Ascending aorta (tissue), 2 donors: ENCODE measurements at places on chromosomes 11 and 22.

GRCh38 chr22:25488244-25489020, 76.0 kb upstream of the GRK3 start:
- DNase-seq, result no peak

DNA sequence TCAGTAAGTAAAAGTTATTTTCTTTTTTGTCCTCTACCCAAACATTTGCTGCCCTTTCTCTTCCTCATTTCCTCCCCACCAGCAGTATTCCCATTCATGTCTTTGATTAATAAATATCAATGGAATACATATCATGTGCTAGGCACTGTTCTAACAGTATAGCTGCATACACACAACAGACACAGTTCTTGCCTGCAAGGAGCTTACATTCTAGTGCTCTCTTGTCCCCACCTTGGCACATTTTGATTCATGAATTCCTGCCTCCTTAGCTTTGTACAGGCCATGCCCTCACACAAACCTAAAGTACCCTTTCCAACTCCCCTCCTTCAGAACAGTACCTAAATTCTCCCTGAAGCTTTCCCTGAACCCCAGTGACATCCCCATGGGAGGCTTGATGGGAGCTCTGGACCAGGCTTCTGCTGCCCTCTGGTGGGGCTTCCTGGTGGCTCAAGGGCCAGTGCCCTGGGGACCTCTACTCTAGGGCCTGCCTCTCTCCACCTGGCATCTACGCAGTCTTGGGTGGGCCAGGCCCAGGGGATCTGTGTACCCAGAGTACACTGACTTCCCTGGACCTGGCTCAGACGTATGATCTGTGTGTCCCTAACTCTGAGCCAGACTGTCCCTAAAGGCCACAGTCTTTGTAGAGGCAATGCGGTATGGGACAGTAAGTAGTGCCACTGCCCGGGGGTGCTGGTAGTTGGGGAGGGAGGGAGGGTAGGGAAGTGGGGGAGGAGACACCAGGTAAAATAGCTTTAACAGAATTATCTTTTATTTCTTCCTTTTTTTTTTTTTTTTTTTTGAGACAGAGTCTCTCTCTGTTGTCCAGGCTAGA, 14.1 kb downstream of the RPS13 start:
- no peak for DNase-seq

- no peak for DNase-seq
Measured at GRCh38 chr11:69253028-69253427, 40.9 kb upstream of the MYEOV start.

DNA sequence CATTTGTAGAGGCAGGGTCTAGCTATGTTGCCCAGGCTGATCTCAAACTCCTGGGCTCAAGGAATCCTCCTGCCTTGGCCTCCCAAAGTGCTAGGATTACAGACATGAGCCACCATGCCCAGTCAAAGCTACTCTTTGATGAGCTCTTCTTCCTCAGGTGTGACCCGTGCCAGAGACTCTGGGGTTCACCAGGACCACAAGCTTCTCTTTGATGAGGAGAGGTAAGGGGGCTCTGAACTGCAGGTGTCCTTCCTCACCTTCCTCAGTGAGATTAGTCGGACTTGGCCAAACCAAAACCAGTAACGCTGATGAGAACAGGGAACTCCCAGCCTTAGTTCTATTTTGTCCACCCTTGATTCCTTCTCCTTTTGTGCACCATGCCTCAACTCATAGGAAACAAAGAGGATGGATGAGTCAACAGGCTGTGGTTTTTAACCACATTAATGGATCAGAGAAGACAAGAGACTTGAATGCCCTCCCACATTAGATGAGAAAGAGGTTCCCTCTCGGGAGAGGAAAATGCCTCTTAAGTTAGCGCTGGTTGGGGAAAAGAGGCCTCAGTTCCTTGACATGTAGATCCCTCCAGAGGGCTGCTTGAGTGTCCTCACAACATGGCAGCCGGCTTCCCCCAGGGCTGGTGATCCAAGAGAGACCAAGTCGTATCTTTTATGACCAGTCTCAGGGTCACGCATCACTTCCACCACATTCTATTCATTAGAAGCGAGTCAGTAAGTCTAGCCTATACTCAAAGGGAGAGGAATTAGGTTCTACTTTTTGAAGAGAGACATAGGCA, 25.7 kb upstream of the CTR9 start:
- DNase-seq, result no peak

DNA sequence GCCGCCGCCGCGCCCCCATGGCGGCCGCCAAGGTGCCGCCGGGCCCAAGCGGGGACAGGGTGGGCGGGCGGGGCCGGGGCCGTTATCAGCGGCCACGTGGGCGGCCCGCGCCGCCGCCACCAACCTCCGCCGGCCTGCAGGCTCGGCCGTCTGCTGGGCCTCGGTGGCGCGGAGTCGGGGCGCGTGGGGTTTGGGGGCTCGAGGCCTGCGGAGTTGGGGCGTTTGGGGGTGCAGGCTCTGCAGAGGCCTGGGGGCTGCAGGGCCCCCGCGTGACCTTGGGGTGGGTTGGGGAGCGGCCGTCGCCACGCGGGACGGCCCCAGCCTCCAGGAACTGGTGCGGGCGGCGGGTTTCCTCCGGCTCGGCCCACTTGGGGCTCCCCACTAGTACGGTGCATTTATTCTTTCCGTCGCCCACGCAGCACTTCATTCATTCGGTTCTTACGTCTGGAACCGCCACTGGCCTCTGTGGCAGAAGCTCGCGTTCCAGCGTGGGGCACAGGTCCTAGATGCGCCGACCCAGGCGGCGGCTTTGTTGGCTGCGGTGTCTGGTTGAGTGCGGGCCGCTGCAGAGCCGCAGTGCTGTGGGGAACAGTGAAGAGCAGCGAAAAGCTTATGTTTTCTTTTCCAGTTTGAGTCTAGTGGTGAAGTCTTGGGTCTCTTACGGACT, 740 bp upstream of the TRMT2A start:
- DNase-seq, result no peak

GRCh38 chr11:116371146-116371545, 401.6 kb downstream of the BUD13 start:
- DNase-seq, result no peak

DNA sequence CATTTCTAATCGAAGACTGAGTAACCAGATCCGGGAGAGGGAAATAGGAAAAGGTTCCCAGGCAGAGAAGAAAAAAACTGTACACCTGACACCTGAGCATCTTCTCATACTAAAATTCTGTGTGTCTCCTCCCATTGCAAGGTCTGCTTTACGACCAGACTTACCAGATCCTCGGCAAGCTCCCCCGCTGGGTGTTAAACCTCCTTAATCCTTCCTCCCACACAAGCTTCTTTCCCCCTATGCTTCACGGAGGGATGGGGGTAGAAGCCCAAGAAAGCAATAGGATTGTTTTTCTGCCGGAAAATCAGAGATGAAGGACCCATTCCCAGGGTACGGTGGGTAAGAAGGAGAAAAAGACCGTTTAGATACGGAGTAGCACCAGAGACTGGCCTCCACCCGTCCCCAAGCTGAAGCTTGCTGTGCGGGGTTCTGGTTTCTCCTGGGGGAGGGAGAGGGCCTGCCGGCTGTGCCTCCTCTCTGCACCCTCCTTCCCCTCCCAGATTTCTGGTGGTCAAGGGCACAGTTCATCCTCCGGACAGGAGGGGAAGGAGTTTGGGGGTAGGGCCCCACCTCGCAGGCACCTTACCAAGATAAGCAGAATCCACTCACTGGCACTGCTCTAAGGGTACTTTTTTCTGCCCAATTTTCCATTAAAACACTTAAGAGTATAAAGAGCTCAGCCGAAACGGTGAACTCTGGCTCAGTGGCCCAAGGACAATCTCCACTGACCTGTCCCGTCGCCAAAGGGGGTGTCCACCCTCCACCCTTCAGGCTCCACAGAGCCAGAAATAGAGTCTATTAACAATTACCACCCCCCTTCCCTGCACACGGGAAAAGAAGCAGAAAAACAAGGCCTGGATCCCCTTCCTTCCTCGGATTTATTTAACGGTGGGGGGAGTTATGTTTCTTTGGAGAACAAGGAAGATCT, 1.2 kb downstream of the TOB2 start:
- DNase-seq, result no peak

DNA sequence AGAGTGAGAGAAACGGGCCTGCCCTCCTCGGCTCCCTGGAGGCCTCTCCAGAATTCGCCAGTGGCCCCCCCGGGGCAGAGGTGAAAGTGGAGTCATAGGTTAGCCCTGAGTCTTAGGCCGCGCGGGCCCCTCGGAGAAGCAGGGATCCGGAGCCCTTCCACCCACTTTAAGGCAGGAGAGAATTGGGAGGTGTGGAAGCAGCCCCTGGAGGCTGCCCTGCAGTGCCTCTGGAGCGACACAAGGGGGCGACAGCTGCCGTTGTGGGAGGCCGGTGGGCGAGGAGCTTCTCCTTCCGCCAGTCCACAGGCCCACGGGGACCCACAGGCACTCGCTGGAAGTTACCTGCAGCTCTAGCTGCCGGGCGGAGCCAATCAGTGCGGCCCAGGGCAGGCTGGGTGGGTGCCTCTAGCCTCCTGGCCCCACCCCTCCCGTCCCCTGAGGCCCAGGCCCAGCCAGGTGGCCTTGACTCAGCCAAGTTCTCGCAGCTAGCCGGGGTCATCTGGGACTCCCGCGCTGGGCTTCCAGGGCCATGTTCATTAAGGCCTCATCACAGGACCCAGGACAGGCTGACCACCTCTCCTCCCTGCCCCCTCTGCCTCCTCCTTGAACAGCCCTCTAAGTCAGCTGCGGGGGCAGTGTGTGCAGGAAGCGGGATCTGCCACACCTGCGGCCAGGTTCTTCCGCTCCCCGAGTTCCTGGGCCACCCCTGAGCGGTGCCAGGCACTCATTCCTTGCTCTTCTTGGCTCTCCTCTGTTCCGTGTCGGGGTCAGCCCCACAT, 5.0 kb downstream of the DGKZ start:
- no peak for DNase-seq

DNA sequence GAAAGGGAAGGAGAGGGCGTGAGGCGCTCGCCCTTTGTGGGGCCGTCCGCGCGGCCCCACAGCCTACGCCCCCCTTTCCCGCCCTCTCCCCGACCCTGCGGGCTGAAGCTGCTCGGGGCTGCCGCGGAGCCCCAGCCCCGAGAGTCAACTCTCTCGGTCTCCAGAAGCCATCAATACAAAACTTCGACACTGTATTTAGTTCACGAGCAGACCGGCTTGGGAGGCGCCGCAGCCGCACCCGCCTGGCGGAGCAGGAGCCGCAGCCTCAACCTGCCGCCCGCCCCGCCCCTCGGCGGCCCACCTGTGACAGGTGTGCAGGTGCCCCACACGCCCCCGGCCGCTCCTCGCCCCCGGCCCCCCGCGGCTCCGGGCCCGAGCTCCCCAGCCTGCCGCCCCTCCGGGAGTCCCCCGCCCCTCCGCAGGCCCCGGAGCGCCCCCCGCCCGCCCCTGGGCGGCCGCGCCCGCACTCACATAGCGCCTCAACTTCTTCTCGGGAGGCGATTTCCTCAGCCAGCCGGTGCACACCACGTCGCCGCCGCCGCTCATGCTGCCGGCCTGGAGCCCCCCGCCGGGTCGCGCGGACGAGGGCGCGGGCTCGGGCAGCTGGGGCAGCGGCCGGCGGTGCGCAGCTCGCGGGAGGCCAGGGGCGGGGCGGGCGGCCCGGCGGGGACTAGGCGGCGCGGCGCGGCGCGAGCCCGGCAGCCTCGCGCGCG, at the start of gene GAB2:
Gene GAB2, minus strand, starts transcription at position 646 of the 713 bp plus-strand sequence. Its CDS starts 100 bp downstream, at position 546.
- no peak for DNase-seq

GRCh38 chr22:37657590-37658132, 862 bp upstream of the PDXP start:
- DNase-seq, result no peak

GRCh38 chr11:86918973-86919372, 36.2 kb downstream of the FZD4 start:
- no peak for DNase-seq
